HS-27A (cell line): ENCODE measurements at places on chromosomes 4 and X.

DNA sequence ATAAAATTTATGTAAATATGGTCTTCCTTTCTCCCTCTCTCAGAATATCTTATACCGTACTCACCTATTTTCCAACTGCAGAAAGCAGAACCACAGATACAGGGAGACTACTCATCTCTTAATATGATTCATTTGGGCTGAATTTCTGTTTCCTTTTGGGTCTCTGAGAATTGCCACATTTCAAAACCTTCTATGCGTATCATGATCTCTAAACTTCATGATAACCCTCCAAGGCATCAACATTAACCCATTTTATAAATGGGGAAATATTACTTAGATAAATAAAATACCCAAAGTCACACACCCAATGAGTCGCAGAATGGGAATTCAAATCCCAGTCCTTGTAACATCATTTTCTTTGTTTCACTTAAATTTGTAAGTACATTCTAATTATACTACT, 16.6 kb upstream of the PRDM8 start:
- DNase-seq = no peak

GRCh38 chr4:162241857-162242256, 78.1 kb upstream of the FSTL5 start:
- no peak for DNase-seq

DNA sequence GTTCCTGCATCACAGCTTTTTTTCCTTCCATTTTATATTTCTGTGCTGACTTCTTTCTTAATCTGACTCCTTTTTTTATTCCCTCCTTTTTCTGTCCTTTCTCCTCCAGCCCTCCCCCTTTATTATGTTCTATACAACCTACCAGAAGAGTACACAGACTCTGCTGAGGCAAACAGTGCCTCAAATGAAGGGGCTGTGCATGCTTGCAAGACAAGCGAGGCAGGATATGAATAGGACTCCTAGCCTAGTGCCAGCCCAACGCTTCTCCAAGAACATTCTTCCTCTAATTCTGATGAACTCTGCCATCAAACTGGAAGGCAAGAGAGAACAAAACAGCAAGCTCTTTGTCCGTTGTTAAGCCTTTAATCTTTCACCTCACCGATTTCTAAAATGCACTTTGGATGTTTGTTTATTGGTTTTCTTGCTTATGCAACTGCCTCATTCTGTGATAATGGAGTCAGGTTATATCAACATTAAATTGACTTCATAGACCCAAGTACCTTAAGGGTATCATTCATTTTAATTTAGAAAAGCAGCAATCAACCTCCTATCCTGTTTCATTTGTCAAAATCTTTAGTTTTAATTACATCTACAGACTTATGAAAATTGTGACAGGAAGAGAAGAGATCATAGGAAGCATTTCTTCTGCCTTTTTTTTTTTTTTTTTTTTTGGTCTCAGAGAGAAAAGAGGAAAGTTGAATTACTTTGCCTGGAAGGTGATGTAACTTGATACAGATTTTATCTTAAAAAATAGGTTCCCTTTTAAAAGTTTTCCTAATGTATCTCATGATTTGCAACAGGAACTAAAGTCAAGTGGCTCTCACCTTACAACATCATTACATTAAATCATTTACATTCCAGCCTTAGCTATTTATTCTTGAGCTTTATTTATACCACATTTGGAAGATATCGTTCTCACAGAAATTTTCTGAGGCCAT, 284.7 kb upstream of the FTHL17 start:
- DNase-seq = no peak

GRCh38 chr4:152165146-152165545, 370.7 kb downstream of the FBXW7 start:
- no peak for DNase-seq

DNA sequence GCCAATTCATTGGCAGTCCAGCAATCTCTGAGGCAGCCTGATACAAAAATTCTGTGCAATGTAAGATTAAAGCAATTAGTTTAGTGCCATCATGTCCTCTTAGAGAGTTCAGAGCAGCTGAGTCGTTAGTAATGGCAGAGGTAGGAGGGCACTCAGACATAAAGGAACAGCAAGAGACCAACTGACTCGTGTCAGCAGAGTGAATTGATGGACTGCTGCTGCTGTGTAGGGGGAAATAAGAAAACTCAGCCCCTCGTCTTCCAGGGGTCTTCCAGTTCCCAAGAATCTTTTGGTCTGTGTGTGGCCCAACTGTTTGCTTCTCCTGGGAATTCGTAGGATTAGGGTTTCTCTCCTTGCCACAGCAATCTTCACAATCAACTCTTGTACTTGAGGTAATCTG, 100.9 kb downstream of the TTC29 start:
- no peak for DNase-seq

GRCh38 chrX:119417842-119418241, 18.7 kb downstream of the SLC25A43 start:
- no peak for DNase-seq

DNA sequence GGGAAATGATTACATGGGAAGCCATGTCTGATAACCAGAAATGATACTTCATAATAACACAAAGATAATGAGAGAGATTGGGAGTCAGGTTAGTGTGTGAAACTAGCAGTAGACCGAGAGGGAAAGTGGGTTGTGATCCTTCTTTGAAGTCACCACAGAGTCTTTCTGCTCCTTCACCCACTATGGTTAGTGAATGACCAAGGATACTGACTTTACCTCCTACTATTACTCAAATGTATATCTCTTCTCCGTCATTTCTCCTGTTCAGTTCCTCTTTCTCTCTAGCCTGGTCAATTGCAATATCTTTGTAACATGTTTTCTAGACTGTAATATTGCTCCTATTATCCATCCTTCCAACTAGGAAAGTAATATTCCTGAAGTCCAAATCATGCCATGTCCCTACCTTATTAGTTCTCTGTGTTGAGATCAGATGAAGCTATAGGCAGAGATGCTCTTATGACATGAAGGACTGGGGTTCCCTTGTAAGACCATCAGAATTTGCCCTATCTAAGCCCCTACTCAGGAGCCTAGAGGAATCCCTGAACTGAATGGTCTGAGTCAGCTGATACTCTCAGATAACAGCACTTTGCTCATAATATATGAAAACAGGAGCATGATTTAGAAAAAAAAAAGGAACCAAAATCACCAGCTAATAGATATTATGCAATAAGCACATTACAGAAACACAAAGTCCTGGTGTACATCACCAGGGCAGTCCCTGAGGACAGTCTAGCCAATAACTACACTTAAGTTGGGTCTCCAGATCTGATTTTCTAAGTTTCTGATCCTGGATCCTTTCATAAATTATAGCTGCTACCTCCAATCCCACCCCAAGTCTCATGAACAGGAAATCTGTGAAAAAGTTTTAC, 81.2 kb downstream of the SHROOM3 start:
- DNase-seq = no peak

- DNase-seq = no peak
These were observed 9.0 kb downstream of the HMGB2 start for GRCh38 chr4:173325007-173325736.

- DNase-seq = no peak
These were observed 1083.5 kb upstream of the GRID2 start for GRCh38 chr4:91220315-91220714.

- no peak for DNase-seq
These were observed 54.3 kb upstream of the TLR2 start for GRCh38 chr4:153629776-153630175.

- no peak for DNase-seq
These were observed 188.8 kb upstream of the VEGFC start for GRCh38 chr4:176981551-176981950.

DNA sequence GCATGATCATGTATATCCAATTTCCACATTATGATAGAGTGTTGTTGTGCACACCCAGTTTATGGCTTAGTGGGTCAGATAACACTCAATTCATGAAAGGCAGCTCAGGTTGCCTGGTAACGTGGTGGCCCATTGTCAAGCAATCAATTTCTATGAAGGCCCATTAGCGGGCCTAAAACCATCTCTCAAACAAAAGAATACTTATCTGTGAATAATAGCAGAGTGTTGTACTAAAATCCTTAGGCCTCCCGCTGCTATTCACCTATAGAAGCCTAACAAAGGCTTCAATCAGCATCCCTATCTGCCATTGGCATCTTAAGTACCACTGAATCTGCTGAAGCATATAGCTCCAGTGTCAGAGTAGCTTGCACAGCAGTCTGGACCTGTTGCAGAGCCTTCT, 849.6 kb upstream of the POU3F4 start:
- DNase-seq = no peak

- DNase-seq = no peak
These were observed 355.8 kb upstream of the BOD1L1 start for GRCh38 chr4:13983189-13983790.

- DNase-seq = no peak
These were observed 96.4 kb downstream of the LNX1 start for GRCh38 chr4:53494851-53495250.

DNA sequence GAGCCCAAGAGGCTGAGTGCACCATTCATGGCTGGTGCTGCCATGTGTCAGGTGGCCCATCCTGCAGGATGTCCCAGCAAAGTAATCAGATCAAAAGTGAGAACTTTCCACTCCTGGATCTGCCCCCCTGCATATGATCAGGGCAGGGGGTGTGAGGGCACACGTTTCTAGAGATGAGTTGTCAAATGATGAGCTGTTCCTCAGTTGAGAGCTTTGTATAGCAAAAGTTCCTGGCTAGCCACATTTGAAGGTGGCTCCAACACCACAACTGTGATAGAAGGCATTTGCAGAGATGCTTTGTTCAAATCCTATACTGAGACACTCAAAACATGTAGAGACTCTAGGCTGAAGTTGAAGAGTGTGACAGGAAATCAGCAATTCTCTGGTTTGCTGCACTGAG, 501.8 kb downstream of the BCOR start:
- no peak for DNase-seq

GRCh38 chrX:44244008-44244407, 99.5 kb downstream of the EFHC2 start:
- no peak for DNase-seq

- no peak for DNase-seq
These were observed 68.9 kb downstream of the INPP4B start for GRCh38 chr4:142777045-142777743.

GRCh38 chr4:73707918-73708577, 32.3 kb upstream of the CXCL8 start:
- DNase-seq = no peak

- DNase-seq = no peak
These were observed 237.8 kb downstream of the ADGRL3 start for GRCh38 chr4:61437923-61438322.

DNA sequence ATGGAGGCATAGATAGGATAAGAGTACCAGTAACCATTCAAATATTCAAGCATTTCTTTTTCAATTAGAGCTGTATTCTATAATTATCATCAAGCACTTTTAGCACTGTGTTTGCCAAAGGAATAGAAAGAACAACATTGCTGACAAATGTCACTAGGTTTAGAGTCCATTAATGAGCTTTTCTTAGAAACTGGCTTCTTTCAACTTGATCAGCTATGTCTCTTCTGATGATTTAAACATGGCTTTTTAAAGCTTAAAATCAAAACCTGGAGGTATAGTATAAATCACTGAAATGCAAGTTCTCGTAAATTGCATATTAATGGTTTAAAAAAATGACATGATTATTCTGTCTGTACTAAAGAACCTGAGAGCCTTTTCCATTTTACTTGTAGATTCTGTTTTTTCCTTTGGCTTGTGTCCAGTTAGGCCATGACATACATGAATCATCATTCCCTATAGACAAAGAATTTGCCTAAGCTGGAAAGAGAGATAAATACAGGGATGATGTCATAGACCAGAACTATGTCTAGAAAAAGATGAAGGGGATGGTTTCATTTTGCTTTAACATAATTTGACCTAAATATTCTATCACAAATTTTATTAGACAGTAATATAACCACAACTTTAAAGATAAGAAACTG, 340.1 kb upstream of the CTSO start:
- DNase-seq = peak; percentile 87

GRCh38 chr4:825063-825970, 612 bp downstream of the CPLX1 start:
- DNase-seq = no peak

- DNase-seq = peak; percentile 88
These were observed 58.7 kb upstream of the KDR start for GRCh38 chr4:55183926-55184599.

GRCh38 chrX:42602136-42602535, 175.8 kb downstream of the PPP1R2C start:
- no peak for DNase-seq

- no peak for DNase-seq
These were observed 91.6 kb upstream of the EFHC2 start for GRCh38 chrX:44435047-44435446.

DNA sequence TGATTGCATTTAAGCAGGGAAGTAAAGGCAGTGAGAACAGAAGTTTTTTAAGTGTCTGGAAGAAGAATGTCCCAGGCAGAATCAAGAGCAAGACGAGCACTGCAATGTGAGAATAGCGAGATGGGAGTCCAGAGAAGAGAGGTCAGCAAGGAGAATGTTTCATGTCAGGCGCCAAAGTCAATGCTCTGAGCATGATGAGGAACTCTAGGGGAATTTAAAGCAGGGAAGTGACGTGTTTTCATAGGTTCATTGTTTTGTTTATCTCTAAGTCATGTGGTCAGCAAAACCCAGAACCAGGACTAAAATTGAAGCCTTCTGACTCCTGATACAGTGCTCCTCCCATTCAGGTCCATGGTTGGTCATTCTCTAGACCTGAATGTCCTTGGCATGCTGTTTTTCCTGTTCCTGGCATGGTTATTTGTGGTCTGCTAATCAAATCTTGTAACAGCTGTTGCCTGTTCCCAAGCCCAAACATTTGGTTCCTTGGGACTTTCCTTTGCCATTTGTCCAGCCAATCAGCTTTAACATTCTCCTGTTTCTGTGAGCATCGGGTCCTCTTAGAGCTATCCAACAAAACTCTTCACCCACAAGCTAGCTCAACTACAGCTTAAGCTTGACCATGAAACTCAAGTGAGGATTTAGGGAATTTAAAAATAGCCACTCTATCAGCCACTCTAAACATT, 37.7 kb downstream of the PTCHD1 start:
- DNase-seq = no peak

- no peak for DNase-seq
These were observed 23.9 kb upstream of the APLN start for GRCh38 chrX:129678614-129679195.

- DNase-seq = no peak
These were observed 1455.5 kb downstream of the TECRL start for GRCh38 chr4:62953752-62954151.

GRCh38 chrX:84188320-84188834, 378 bp upstream of the RPS6KA6 start:
- DNase-seq = no peak

GRCh38 chr4:26682436-26682835, 98.6 kb downstream of the TBC1D19 start:
- DNase-seq = no peak
